ENCODE measurements at places on chromosomes 13 and 19.

- DNase-seq, result no peak
Measured at GRCh38 chr19:51296336-51297093, 14.9 kb upstream of the IGLON5 start.

DNA sequence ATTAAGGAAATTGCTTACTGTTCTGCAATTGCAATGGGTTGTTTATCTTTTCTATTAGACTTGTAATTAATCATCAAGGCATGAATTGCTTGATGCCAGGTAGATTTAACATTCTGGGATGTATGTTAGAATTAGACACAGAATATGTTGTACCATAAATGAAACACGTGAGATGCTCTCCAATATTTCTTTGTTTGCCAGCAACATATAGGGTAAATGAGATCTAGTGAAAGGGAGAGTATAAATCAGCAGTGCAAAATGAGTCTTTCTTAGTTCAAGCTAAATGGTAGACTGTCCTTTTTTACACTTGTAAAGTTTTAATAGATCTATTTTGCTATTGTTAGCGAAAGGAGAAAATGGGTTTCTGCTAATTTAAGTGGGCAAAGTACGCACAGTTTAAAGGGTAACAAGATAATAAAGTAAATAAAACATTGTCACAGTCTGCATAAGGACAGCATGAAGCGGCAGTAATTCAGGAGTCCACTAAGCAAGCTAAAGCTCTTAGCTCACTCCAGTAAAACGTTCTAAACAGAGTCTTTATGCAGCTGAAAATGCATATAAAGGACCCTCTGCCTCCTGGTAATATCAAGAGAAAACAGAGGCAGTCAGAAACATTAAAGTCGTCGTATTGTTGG lies 1137.1 kb downstream of the OLFM4 start:
- no peak for DNase-seq

DNA sequence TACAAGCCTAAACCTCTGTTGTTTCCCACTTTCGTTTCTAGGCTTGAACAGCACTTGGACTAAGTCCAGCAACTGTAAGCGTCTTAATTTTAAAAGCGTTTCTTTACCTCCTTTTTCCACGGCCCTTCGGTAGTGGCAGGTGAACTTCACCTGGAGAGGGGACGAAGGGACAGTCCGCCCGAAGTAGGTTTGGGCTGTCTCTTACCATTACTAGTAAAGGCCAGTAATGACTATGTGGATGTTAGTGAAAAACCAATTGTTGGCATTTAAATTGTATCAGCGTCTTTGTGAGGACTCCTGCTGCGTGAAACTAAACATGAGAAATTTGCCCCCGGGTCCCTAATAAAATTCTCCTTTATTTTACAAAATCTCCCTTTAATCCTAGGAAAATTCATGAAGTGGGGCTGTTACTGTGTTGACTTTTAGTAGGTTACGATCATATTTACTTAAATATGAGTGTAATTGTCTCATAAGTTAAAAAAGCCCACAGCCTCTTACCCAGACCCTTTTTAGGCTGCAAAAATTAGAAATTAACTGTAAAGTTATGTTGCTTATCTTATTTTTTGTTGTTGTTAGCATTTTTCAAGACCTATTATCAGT lies 983 bp downstream of the ITM2B start:
- no peak for DNase-seq

- no peak for DNase-seq
Measured at GRCh38 chr19:18765224-18765623, 25.9 kb downstream of the COMP start.

DNA sequence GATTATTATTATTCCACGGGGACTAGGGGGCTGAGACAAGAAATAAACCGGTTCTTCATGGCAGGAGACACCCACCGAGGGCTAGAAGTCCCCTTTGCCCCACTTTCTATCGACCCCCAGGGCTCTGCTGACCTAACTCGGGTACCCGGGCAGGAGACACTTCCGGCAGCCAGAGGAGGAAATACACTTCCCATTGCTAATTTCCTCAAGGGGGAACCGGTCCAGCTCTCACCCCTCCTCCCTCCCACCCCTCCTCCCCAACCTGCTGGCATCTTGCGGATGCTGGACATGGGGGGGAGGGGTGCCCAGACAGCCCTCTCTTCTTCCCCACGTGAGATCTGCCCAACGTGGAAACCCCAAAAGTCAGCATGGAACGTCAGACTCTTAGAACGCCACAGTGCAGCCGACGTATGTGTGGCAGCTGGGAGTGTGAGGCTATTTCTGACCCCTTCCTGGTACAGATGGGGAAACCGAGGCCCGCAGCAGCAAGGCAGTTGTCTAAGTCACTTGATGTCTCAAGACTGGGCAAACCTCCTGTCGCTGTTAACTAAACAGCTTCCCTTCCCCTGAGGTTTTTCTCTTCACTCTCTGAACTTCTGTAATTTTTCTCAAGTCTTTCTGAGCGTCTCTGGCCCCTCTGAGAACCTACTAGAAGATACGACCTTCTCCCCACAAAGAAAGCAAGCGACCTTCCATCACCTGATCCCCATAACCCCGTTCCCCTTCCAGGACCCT lies 3.6 kb downstream of the GPR4 start:
- no peak for DNase-seq

DNA sequence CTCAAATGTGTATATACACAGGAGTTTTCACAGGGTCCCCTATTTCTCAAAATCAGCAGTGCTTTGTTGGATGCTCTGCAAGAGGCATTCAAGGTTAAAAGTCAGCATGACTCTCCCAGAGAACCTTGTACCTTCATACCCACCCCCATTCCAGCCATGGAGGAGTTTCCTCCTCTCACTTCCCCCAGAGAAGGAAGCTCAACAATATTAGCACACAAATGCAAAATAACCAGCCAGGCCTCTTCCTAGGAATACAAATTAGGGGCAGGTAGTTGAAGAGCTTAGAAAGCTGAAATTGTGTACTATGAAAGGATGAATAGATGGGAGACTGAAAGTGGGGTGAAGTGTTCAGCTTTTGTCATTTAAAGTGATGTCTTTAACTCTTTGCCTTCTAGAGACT lies 43.8 kb downstream of the SPRY2 start:
- no peak for DNase-seq

GRCh38 chr19:2207991-2208860 lies 27.9 kb downstream of the PLEKHJ1 start:
- no peak for DNase-seq

- no peak for DNase-seq
Measured at GRCh38 chr13:29359181-29359580, 236.3 kb downstream of the SLC7A1 start.

GRCh38 chr13:42895776-42896175 lies 96.3 kb downstream of the EPSTI1 start:
- no peak for DNase-seq

DNA sequence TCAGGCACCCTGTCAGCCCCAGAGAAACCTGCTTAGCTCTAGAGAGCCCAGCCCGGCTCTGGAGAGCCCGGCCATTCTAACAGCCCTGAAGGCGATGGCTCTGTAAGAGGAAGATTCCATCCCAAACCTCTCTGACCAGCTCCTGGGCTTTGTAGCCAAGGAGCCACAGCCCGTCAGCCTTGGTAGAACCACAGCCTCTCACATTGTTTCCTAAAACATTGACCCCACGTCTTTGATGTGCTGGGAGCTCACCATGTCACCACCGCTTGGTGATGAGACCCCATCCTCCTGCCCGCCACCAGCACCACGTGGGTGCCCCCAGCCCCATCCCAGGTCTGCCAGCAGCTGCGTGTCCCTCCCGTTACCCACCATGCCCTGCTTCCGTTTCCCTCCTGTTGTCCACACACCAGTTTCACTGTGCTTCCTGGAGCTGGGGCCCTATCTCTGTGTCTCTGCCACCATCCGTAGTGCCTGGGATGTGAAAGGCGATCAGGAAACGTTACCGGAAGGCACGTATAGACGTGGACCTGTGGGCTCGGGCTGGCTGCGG lies 94.2 kb upstream of the MCF2L start:
- DNase-seq, result no peak

GRCh38 chr13:105087945-105088344 lies 1447.5 kb downstream of the EFNB2 start:
- no peak for DNase-seq

DNA sequence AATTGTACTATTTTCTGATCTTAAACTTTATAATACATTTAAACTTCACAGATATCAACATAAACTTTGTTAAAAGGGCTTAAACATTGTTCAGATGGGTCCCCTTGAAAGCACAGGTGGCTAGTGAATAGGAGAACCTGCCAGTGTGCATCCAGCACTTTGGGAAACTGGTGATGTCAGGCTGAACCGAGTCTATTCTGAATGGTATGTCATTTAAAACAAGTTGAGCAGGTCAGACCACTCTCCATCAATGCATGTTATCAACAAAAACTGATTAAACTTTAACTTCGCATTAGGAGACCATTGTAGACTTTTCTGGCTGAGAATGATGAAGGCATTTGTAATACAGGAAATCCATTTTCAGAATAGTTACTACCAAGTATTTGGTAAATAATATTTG lies 50.1 kb upstream of the FREM2 start:
- no peak for DNase-seq

GRCh38 chr13:26762745-26763345 lies 2.3 kb upstream of the GPR12 start:
- DNase-seq, result no peak

GRCh38 chr13:77113496-77113895 lies 86.5 kb upstream of the FBXL3 start:
- DNase-seq, result no peak

DNA sequence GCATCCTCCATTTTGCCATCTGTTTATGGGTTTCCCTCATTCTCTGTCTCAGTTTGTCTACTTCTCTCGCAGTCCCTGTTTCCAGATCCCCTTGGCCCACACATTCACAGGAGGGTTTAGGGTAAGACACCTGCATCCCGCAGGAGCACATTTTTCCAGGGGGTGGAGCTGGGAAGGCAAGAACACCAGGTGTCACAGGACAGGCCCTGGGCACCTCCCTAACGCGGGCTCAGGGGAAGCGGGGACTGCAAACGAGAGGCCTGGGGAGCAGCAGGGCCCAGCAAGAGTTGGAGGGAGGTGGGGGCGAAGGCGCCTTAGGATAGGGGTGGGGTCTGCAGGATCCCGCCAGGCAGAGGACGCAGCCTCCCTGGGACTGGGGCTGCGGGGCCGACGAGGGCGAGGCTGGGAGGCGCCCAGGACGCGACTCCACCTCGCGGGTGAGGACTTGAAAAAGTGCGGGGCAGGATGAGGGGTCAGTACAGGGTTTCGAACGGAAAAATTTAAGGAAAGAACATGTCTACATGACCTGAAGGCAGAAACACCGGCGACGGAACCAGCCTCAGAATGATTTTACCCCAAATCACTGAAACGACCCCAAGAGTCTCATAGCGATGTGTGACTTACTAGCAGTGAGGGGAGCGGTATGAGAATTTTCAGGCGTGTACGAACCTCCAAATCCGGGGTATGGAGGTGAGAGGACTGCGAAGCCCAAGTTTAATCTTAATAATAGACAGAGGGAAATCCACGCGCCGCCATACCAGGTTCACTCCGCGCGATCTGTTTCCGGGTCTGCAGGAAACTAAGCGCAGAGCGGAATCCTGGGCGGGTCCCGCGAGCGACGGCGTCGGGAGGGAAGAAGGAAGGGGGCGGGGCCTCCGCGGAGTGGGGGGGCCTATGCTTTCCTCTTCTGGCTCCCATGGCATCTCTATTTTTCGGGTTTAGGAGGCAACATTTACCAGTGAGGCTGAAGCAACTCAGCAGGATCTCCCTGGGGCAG lies 7.1 kb upstream of the ERVV-2 start:
- DNase-seq, result no peak

- DNase-seq, result no peak
Measured at GRCh38 chr13:103187721-103188156, 121.5 kb upstream of the SLC10A2 start.

Measured in activated T-cell treated with anti-CD3 and anti-CD28 coated beads for 4 hours (primary cell).